ENCODE measurements at places on chromosomes 4 and X. TPM values are rescaled to one million over a fixed set of nuclear protein-coding genes. Genes with fewer than 3 reads are reported as not detected.

ADAM29 gene
- total RNA-seq: not detected

DNA sequence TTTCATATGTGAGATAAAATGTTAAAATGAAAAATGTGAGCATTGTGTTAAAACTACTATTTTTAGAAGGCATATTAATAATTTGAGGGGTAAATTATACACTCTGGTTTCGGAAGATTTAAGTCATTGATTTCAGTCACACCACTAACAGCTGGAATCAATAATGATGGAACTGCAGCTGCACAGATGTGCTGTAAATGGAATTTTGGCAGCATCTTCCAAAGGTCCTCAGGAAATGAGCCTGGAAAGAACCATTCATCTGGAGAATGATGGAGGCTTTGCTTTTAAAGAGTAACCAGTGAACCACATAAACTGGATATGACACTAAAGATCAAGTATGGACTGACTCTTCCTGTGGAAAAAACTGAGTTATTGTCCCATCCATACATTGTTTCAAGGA lies 759.0 kb upstream of the EPHA5 start:
- DNase-seq: no peak

- DNase-seq: no peak
Measured at GRCh38 chrX:153505361-153505760, 10.6 kb downstream of the BGN start.

GRCh38 chrX:19889582-19890342 lies 2.4 kb upstream of the SH3KBP1 start:
- DNase-seq: no peak

- DNase-seq: no peak
Measured at GRCh38 chr4:20860878-20861277, 160.6 kb downstream of the PACRGL start.

DNA sequence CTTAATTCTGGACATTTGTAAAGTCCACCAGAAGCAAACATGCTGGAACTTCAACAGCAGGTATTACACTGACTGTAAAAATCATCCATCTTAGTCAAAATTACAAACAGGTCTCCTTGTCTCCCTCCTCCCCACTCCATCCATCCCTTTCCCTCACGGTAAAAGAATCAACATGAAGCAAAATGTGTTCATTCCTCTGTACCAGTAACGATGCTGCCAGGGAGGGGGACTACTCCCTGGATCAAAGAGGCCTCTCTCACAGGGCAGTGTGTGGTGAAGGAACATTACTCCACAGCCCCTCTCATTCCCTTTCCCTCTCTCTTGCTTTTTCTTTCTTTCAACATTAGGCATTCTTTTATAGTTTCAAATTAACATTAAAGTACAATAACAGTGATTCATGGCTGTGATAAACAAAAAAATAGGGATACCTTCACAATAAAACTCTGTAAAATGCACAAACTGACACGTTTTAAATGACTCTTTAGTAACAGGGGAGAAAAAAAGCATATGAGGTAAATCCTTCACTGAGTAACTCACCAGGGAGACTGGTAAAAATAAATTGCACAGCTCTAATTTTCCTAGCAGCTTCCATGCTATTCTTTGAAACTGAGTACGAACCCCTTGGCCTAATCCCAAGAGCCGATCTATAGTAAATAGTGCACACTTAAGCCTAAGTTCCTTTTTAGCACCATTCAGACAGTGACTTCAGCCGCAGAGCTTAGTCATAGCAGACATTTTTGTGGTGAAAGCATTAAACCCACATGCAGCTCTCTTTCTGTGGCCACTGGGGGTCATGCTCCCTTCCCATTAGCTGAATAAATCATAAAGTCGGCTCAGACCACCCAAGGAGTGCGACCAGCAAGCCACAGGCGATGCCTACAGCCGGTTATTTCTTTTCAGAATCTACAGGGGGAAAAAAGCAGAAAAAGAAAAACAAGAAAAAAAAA lies 215.6 kb upstream of the GYPA start:
- DNase-seq: no peak

TRO gene
- 1.9 TPM for total RNA-seq

- DNase-seq: no peak
Measured at GRCh38 chr4:105520819-105521790, 31.3 kb upstream of the ARHGEF38 start.

- DNase-seq: no peak
Measured at GRCh38 chrX:134315866-134316265, 78.9 kb downstream of the CCDC160 start.

GRCh38 chr4:7434766-7435150 lies at the start of gene PSAPL1:
TSS of gene PSAPL1 (minus strand) at chr4:7434930. CDS start at chr4:7434879, 51 bp downstream.
- DNase-seq: peak; percentile 21

DNA sequence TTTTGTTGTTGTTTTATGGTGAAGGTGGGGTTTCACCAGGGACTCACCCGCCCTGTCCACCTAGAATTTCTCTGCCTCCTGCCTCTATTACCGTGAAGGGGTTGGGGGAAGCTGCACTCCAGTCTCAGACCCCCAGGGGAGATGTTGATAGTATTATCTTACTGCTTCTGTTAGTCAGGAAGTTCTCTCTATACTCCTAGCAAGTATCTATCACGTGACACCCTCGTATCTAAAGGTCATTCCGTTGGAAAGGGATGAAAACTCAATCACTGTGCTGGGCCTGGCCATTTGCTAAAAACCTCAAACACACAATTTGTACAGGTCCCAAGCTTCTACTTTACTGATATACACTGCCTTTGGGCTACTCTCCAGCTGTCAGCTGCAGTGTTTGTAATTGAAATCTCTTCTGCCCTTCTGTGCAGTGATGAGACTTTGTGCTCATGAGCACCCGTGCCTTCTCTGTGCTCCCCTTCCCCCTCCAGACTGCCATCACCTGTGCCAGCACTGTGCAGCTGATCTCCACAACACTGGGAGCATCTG lies 188.5 kb upstream of the ANXA3 start:
- DNase-seq: no peak

DNA sequence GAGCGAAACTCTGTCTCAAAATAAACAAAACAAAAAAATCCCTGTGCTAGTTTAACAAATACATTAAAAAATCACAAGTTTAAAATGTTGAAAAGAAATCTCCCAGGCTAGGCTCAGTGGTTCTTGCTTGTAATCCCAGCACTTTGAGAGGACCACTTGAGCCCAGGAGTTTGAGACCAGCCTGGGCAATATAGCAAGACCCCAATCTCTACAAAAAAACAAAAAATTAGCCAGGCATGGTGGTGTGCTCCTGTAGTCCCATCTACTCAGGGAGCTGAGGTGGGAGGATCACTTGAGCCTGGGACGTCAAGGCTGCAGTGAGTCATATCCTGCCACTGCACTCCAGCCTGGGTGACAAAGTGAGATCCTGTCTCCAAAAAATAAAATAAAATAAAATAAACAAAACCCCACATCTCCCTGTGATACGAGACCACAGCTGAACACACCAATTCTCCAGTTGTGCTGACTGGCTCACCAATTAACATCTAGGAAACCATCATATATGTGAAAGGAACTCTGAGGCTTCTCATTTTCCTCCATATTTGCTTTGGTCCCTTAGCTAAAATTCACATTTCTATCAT lies 7.3 kb downstream of the RPS4X start:
- DNase-seq: no peak

DNA sequence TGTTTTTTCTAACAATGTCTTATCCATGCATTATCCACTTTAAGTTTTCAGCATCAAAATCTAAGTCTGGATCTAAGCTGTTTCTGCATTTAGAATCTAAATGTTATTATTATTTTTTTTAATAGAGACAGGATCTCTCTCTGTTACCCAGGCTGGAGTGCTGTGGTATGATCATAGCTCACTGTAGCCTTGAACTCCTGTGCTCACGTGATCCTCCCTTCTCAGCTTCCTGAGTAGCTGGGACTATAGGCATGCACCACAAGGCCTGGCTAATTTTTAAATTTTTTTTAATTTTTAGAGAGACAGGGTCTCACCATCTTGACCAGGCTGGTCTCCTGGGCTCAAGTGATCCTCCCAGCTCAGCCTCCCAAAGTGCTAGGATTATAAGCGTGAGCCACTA lies 52.7 kb downstream of the WDR19 start:
- DNase-seq: no peak

DNA sequence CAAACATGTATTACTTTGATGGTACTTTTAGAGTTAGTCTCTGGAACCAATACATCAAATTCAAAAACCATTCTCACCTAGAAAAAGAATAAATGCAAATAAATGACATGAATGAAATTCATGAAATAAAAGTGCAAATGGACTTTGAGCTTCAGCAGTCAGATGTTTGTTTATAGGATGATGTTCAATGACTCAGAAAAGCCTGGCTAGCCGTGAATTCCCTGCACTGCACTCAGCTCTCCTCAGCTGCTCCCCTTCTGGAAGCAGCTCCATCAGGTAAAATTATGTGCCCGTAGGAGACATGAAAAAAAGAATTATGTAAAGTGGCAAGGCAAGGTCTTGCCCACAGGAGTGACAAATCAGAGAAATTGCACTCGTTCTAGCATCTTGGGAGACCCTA lies 390.6 kb downstream of the GPM6A start:
- no peak for DNase-seq

NAP1L3 gene
- total RNA-seq: 6.0 TPM

GRCh38 chrX:102958794-102959193 lies 21.7 kb downstream of the RAB40AL start:
- no peak for DNase-seq

Data from heart right ventricle (tissue), 16 donors.